ENCODE measurements at places on chromosomes 1 and 21.

DNA sequence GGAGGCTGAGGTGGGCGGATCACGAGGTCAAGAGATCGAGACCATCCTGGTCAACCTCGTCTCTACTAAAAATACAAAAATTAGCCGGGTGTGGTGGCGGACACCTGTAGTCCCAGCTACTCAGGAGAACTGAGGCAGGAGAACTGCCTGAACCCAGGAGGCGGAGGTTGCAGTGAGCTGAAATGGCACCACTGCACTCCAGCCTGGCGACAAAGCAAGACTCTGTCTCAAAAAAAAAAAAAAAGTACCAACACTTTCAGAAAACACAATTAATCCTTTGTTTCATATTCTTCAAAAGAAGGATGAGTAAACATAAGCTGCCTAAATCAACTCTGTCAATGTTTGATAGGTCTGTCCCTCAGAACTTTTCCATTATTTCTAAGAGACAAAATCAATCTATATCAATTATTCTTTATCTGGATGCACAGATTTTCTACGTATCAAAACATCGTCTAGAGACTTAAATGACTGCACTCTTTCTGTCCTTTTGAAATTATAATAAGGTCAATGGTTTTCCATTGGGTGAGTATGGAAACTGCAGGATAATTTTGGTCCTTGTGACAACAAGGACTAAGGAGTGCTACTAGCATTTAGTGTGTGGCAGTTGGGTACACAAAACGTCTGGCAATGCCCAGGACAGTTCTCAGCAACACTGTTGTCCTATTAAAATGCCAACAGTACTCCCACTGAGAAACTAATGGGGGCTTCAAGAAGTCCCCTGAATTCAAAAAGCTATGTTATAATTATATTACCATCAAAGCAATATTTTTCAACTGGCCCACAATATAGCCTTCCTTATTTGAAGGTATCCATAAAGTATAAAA, 40.7 kb downstream of the LPGAT1 start:
- peaks cover 26% of the 10 kb centered on the region for H3K36me3 ChIP-seq
- no peak overlapping the region for H3K27ac ChIP-seq
- no peaks in the 10 kb centered on the region for H3K27me3 ChIP-seq
- no peak for DNase-seq

GRCh38 chr1:220368352-220369265, 96.4 kb upstream of the RAB3GAP2 start:
- H3K36me3 ChIP-seq = no peaks in the 10 kb centered on the region
- no peak overlapping the region for H3K27ac ChIP-seq
- H3K4me3 ChIP-seq = no peak overlapping the region
- no peaks in the 10 kb centered on the region for H3K27me3 ChIP-seq
- H3K4me1 ChIP-seq = no peaks in the 10 kb centered on the region

DNA sequence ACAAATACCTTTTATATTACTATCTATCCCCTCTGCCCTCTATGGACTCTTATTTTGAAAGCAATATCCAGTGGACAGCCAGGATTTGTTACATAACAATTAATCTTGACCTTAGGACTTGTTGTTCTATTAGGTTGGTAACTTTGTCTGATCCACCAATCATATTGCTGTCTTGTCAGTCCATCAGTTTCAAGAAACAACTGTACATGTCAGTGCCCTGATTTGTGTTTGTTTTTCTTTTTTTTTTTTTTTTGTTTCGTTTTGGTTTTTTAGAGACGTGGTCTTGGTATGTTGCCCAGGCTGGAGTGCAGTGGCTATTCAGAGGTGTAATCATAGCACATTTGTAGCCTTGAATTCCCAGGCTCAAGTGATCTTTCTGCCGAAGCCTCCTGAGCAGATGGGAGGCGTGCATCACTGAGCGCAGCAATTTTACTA, 1.5 kb upstream of the SCP2 start:
- H3K4me1 ChIP-seq = peaks cover 27% of the 10 kb centered on the region
- H3K27me3 ChIP-seq = peaks cover 20% of the 10 kb centered on the region
- H3K4me3 ChIP-seq = no peak overlapping the region
- peaks cover 1% of the 10 kb centered on the region for H3K36me3 ChIP-seq

GRCh38 chr1:117641536-117641935, 35.7 kb downstream of the TENT5C start:
- H3K4me1 ChIP-seq = peaks cover 13% of the 10 kb centered on the region
- peaks cover 62% of the 10 kb centered on the region for H3K27me3 ChIP-seq
- H3K4me3 ChIP-seq = no peak overlapping the region

DNA sequence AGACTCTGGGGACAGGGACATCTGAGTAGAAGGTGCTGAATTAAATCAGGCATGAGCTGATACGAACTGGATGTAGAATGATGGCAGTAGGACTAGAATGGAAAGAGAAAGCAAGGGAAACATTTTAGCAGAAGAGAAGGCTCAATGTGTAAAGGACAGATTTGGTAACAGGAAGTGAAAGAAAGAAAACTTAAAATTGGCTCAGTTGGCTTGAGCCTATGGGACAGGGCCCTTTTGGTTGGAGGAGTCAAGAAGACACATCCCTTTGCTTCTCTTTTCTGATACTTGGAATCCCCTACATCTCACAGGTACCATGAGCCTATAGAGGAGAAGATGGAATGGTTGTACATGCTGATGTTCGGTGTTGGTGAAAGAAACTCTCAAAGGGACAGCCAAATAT, 300.6 kb upstream of the PLXNA2 start:
- no peak for DNase-seq
- H3K27me3 ChIP-seq = no peaks in the 10 kb centered on the region
- H3K4me1 ChIP-seq = no peaks in the 10 kb centered on the region

DNA sequence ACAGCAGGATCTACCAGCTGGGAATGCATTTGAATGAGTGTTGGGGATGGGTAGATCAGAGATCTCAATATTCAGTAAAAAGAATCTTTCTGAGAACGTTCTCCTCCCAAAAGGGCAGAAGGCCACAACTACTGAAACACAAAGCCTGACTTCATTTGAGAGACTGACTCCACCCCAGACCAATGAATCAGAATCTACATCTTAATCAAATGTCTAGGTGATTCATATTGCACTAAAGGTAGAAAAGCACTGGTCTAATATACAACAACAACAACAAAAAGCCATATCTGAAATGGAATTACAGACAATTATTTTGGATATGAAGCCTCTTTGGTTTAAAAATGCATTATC, 123.9 kb downstream of the SMYD3 start:
- H3K36me3 ChIP-seq = peaks cover 4% of the 10 kb centered on the region
- DNase-seq = no peak
- no peak overlapping the region for H3K27ac ChIP-seq
- H3K27me3 ChIP-seq = no peaks in the 10 kb centered on the region

DNA sequence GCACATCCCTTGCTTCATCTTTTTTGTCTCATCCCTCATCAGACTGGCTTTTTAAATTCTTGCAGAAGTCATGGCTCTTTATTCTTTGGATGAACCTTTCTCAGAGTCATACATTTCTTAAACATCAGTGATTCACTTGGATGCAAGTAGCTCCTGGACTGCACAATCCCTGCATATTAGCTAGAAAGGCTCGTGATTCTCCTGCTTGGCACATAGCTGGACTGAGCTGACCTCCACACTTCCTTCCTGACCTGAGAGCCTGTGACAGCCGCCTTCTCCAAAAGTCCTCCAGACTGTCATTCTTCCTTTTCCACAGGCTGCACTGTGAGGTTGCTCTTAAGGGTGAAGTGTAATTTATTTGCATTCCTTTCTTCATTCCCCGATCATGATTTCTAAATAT, 109.4 kb downstream of the RGL1 start:
- no peak for DNase-seq
- no peak overlapping the region for H3K27ac ChIP-seq
- H3K4me3 ChIP-seq = no peak overlapping the region
- peaks cover 18% of the 10 kb centered on the region for H3K4me1 ChIP-seq

DNA sequence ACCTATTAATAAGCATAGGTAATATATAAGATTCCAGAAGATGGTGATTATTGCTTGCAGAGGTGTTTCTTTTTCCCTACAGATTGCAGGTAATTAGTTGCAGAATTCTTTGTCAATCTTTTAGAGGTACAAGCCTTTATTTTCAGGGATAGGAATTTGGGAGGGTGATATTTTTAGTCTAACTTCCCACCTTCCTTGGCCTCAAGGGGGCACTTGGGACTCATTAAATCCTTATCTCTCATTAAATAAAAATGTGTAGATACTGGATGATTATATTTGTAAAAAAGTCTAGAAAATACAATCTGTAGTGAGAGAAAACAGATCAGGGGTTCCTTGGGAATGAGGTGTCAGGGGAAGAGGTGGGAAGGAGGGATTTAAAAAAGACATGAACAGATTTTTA, 179.2 kb downstream of the PATJ start:
- no peak overlapping the region for H3K27ac ChIP-seq
- no peaks in the 10 kb centered on the region for H3K27me3 ChIP-seq
- no peak for DNase-seq
- no peaks in the 10 kb centered on the region for H3K4me1 ChIP-seq
- peaks cover 1% of the 10 kb centered on the region for H3K36me3 ChIP-seq

GRCh38 chr1:165884009-165884689, 56.7 kb downstream of the UCK2 start:
- no peak overlapping the region for H3K4me3 ChIP-seq
- H3K27ac ChIP-seq = no peak overlapping the region
- peaks cover 11% of the 10 kb centered on the region for H3K4me1 ChIP-seq
- DNase-seq = no peak
- no peaks in the 10 kb centered on the region for H3K36me3 ChIP-seq
- H3K27me3 ChIP-seq = no peaks in the 10 kb centered on the region

- DNase-seq = peak; percentile 54
- H3K27ac ChIP-seq = peak overlapping the region; percentile 78
- peaks cover 29% of the 10 kb centered on the region for H3K4me1 ChIP-seq
- peaks cover 23% of the 10 kb centered on the region for H3K36me3 ChIP-seq
- peak overlapping the region; percentile 40 for H3K4me3 ChIP-seq
- H3K27me3 ChIP-seq = no peaks in the 10 kb centered on the region
These were observed 13.6 kb downstream of the PCNX2 start for GRCh38 chr1:233281711-233282581.

GRCh38 chr21:25408666-25409065, 198.6 kb downstream of the MRPL39 start:
- no peak overlapping the region for H3K27ac ChIP-seq
- no peaks in the 10 kb centered on the region for H3K27me3 ChIP-seq
- no peaks in the 10 kb centered on the region for H3K36me3 ChIP-seq

GRCh38 chr1:99544328-99544727, 101.6 kb upstream of the PALMD start:
- DNase-seq = no peak
- H3K27me3 ChIP-seq = no peaks in the 10 kb centered on the region
- no peaks in the 10 kb centered on the region for H3K36me3 ChIP-seq
- no peak overlapping the region for H3K27ac ChIP-seq

DNA sequence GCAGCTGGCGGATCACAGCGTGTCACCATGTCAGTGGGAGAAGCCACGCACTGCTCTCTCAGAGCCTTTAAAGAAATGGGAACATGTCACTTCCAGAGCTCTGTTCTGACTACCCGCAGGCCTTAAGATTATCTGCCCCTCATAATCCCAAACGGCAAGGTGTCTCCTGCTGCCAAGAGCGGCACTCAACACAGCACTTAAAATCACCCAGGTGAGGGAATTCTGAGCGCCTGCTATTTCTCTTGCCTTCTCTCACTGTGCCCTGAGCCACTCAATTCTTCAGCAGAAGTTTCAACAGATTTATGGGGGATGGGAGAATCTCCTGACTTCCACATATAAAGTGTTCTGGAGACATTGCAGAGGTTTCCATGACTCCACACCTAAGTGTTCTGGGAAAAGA, 137.9 kb downstream of the LMO4 start:
- no peak overlapping the region for H3K4me3 ChIP-seq
- no peaks in the 10 kb centered on the region for H3K36me3 ChIP-seq
- DNase-seq = no peak
- H3K27me3 ChIP-seq = no peaks in the 10 kb centered on the region

DNA sequence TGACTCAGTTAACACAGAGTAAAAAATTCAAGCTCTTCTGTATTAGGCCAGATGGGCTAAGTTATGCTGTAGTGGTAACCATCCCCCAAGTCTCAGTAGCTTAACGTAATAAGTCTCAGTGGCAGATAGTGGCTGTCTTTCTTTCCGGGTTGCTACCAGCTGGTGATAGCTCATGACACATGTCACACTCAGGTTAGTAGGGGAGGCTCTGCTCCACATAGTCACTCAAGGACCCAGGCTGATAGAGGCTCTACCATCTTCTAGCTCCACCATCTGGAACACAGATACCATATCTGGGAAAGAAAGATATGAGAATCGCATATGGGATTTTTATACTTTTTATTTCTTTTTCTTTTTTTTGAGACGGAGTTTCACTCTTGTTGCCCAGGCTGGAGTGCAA, 16.2 kb upstream of the MEF2D start:
- H3K4me1 ChIP-seq = peaks cover under 1% of the 10 kb centered on the region
- H3K27ac ChIP-seq = no peak overlapping the region
- H3K36me3 ChIP-seq = no peaks in the 10 kb centered on the region
- no peak overlapping the region for H3K4me3 ChIP-seq
- H3K27me3 ChIP-seq = peaks cover 23% of the 10 kb centered on the region

- peak overlapping the region; percentile 86 for H3K27ac ChIP-seq
- peak; percentile 72 for DNase-seq
- peaks cover 29% of the 10 kb centered on the region for H3K36me3 ChIP-seq
- peak overlapping the region; percentile 39 for H3K4me3 ChIP-seq
- peaks cover 51% of the 10 kb centered on the region for H3K4me1 ChIP-seq
These were observed 25.5 kb upstream of the IFNAR1 start for GRCh38 chr21:33299181-33299752.

GRCh38 chr1:230216896-230217295, 149.9 kb downstream of the GALNT2 start:
- no peak for DNase-seq
- H3K4me1 ChIP-seq = peaks cover 29% of the 10 kb centered on the region
- H3K4me3 ChIP-seq = no peak overlapping the region
- H3K27me3 ChIP-seq = no peaks in the 10 kb centered on the region

GRCh38 chr21:44991538-44992483, 52.0 kb downstream of the SLX9 start:
- no peaks in the 10 kb centered on the region for H3K4me1 ChIP-seq
- H3K36me3 ChIP-seq = no peaks in the 10 kb centered on the region
- no peak for DNase-seq
- peaks cover 5% of the 10 kb centered on the region for H3K27me3 ChIP-seq
- H3K27ac ChIP-seq = no peak overlapping the region

- peaks cover 30% of the 10 kb centered on the region for H3K27me3 ChIP-seq
- no peak overlapping the region for H3K27ac ChIP-seq
- H3K4me3 ChIP-seq = no peak overlapping the region
- H3K4me1 ChIP-seq = no peaks in the 10 kb centered on the region
These were observed 25.8 kb downstream of the LRRC38 start for GRCh38 chr1:13487957-13488356.

- DNase-seq = no peak
- H3K27me3 ChIP-seq = no peaks in the 10 kb centered on the region
- no peaks in the 10 kb centered on the region for H3K36me3 ChIP-seq
- peaks cover 10% of the 10 kb centered on the region for H3K4me1 ChIP-seq
- no peak overlapping the region for H3K27ac ChIP-seq
These were observed 49.7 kb upstream of the NEK7 start for GRCh38 chr1:198107091-198107501.

GRCh38 chr1:25523542-25523941, 19.9 kb upstream of the LDLRAP1 start:
- no peaks in the 10 kb centered on the region for H3K36me3 ChIP-seq
- H3K4me1 ChIP-seq = peaks cover 8% of the 10 kb centered on the region
- no peak overlapping the region for H3K4me3 ChIP-seq
- peak; percentile 44 for DNase-seq
- H3K27me3 ChIP-seq = peaks cover 29% of the 10 kb centered on the region

All from activated naive CD4-positive, alpha-beta T cell treated with anti-CD3 and anti-CD28 coated beads, Interleukin-2, amount 10 ng/mL, durations not matched to agents 7 days and 5 days (primary cell).